ENCODE measurements at places on chromosomes 2 and 18.

DNA sequence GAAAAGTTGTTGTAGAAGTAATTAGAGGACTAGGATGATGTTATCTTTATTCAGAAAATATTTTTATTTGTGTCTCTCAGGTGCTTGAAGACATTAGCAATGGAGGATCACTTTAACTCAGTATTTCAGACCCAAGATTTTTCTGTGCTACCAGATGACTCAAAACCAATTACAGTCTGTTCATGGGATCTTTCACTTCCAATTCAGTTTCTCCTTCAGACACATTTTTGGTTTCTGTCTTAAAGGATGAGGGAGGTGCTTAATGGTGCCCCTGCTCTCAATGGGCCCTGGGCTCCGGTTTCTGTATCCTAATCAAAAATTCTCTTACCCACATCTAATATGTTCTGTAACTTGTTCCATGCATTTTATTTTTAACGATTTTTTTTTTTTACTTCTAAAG, 53.7 kb upstream of the HDAC4 start:
- DNase-seq, result no peak

DNA sequence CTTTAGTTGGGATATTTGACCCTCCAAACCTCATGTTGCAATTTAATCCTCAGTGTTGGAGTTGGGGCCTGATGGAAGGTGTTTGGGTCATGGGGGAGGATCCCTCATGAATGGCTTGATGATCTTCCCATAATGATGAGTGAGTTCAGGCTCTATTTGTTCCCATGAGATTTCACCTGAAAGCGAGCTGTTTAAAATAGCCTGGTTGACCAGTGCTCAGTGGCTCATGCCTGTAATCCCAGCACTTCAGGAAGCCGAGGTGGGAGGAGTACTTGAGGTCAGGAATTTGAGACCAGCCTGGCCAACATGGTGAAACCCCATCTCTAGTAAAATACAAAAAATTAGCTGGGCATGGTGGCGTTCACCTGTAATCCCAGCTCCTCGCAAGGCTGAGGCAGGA, 14.9 kb upstream of the PSME4 start:
- DNase-seq, result no peak

DNA sequence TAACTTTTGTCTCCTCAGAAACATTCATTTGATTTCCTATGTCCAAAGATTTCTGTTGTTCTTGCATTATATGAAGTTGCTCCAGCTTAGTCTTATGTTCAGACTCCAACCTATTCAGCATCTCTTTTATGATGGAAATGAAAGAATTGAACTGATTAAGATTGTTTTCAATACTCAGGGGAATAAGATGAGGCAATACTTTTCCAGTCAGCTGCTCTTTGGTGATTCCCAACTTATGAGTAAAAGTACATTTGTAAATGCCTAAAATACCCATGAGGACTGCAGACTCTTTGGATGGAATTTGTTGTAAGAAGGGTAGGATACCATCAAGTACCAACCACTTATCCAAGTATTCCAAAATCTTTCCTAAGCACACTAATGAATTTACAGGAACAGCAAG, 39.8 kb downstream of the TRAK2 start:
- DNase-seq, result no peak

GRCh38 chr2:130823171-130823885, 13.4 kb upstream of the ARHGEF4 start:
- no peak for DNase-seq

- DNase-seq, result no peak
These were observed 59.9 kb upstream of the DNER start for GRCh38 chr2:229774237-229774636.

GRCh38 chr2:47043142-47043890, 111.8 kb downstream of the STPG4 start:
- no peak for DNase-seq

DNA sequence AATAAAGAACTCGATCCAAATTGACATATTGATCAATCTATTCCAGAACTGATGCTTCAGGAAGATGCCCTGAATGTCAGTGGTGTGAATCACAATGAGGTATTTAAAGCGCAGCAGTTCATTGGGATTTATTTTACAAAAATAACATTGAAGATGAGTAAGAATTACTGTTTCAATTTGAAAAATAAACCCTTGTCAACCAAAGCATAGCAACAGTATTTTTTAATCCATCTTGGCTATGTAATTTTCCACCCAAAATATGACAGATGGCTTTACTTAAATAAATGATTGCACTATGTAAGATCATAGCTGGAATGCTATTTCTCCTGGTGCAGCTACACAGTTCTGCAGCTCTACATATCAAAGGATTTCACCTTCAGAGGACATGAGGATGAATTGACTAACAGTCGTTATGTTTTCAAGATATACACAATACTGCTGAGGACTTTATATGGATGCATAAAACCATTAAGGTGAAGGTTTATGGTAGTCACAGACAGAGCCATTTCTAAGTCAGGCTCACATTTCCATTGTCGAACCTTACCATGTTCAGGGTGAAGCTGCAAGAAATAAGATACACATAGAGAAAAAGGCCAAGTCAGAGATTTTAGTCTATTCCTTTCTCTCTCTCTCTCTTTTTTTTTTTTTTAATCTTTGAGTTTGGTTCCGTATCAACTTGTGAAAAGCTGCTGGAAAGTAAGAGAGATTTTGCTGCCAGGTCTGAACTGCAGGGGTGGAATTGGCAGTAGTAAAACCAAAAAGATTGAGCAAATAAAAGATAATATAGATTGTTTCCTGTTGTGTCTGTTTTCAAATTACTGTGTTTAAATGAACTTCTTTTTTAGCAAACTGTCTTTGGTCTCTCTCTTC, 398.0 kb upstream of the CDH20 start:
- no peak for DNase-seq

GRCh38 chr2:39128919-39129391, 8.1 kb upstream of the SOS1 start:
- no peak for DNase-seq

DNA sequence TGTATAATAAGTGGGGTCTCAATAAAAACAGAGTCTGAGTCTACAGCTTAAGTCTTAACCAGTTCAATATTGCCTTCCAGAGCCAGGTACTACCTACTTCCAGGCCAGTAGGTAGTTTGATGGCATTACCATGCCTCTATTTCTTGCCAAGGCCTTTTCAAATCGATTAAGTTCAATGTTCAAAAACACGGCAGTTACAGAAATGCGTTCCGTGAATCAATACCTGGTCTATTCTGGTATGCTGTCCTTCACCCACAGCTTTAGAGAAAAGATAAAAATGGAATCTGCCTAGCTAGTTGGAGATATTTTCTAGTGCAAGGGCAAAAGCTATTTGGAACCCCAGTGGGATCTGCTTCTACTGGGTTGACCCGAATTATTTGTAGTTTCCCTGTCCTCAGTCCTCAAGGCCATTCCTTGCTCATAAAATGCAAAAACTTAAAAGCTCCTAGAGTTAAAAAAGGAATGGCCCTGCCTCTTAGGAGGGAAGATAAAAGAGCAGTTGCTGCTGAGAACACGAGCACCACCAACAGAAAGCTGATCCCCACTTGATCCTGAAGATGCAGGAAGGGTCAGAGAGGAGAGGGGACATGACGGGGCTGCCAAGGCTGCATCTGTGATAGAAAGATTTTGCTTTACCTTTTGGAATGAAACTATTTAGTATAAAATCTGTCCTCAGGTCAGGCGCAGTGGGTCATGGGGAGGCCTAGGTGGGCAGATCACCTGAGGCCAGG, 109.6 kb upstream of the SCG2 start:
- no peak for DNase-seq

DNA sequence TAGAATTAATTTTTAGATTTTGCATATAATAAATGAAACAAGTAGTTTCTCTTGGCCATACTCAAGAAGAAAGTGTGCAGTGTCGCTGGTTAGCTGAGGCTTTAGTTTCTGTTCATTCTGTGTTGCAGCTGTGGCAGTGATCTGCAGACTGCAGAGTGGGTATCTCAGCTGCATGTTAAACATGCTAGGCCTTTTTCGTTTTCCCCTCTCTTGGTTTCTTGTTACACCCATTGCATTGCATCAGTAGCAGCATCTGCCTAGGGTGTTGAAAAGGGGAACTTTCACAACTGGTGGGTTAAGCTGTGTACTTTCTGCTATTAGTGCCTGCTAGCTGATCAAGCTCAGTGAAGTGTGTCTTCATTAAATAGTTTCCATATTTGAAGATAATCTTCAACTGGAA, 51.3 kb downstream of the ACSL3 start:
- no peak for DNase-seq

DNA sequence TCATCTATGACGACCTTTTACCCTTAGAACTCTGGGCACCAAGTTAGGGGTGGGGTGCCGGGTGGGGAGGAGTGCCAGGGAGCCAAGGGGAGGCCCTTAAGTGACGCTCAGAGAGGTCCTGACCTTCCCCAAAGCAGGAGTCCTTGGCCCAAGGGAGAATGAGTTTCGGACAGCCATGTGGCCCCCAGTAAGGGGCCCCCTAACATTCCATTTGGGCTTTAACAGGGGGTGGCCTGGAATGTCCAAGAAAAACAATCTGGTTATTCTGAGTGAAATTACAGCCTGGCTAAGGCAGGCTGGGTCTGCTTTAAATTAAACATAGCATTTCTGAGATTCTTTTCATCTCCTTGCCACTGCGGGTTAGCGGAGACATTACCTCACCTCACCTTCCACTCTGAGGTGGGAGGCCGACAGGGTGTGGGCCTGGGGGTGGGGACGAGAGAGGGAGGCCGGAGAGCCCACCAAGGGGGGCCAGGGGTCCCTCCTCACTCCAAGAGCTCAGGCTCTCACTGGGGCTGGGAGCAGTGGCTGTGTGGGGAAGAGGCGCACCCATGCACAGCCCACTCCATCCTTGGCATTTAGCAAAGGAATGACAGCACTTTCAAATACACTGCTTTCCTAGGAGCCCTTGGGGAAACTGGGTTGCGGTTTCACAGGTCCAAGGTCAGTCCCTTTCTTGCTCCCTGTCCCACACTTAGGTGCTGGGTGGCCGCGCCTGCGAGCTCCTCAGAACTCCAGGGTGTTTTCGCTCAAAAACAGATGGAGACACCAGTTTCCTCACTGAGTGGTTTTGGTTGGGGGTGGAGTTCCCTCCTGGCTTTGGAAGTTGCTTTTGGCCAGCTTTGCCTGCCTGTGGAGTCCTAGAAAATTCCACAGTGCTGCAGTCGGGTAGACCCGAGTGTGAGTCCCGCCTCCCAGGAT, 107.4 kb downstream of the POLR1A start:
- no peak for DNase-seq

DNA sequence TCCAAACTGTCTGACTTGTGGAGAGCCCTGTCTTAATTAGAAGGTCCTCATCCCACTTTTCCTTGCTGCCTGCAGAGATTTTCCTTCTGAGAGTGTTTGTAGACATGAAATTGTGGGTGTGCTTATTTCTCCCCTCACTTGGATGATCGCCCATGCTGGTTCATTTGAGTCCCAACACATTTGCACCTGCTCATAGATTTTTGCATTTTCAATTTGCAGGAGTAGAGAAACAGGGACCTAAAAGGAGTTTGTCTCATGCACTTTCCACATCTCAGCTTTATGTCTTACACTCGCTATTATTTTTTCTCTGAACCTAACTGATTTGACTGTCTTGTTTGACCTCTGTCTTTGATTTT, 33.2 kb upstream of the FHL2 start:
- no peak for DNase-seq

- DNase-seq, result no peak
These were observed 156.8 kb downstream of the STK39 start for GRCh38 chr2:168090366-168091135.

- DNase-seq, result no peak
These were observed 409.8 kb downstream of the ZNF521 start for GRCh38 chr18:24942144-24942543.

DNA sequence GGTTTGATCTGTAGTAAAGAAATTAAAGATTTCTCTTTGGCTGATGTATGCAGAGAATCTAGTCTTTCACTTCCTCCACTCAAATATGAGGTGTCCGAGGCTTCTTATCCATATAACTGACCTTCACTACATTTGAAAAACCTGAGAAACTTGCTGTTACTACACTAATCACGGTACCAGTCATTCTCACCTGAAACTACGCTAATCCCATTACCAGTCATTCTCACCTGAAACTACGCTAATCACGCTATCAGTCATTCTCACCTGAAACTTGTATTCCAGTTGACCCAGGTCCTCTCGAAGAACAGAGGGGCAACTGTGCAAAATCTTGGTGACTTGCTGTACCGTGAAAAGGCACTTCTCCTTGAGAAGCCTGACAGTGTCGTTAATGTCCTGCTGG, 5.1 kb downstream of the MTERF4 start:
- no peak for DNase-seq

GRCh38 chr2:41955316-41956043, 92.3 kb upstream of the PKDCC start:
- DNase-seq, result no peak

DNA sequence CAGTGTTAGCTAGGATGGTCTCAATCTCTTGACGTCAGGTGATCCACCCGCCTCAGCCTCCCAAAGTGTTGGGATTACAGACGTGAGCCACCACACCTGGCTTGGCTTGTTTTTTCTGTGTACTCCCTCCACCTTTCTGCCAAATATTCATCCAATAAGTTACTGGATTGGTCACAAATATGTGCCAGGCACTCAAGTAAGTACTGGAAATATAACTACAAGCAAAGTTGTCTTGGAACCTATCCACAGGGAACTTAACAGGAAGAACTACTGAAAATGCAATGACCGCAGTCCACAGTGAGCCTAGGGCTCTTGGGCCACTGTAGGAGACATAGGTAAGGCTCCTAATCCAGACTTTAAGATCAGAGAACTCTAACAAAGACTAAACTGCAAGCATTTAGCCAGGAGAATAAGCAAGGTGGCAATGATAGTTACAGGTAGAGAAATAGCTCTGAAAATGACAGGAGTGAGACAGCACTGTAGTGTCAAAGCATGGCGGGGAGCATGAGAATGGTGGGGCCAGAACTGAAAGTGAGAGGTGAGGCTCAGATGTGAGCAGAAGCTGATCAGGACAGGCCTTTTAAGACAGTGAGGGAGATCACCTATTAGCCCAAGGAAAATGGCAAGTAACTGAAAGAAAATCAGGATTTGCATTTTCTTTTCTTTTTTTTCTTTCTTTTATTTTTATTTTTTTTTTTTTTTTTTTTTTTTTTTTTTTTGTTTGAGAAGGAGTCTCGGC, 252.1 kb downstream of the RBM43 start:
- DNase-seq, result no peak

DNA sequence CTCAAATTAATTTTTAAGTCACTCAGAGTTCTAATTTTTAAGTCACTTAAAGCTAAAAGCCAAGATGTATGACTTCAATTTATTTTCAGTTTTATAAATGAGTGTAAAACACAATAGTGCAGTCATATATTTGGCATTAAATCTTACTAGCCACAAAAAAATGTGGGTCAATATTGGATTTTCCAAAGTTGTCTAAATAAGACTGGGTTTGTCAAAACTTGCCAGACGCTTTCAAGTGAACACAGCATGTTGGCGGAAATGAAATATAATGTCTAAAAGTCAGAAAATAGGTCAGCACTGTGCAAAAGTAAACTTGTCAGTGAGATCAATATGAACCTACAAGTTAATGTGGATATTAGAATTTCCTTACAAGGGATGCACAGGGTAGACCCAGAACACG, 128.9 kb downstream of the FIGN start:
- no peak for DNase-seq

Measured in T-helper 9 cell (primary cell).